ENCODE measurements at places on chromosomes 7 and 10. TPM values are rescaled to one million over a fixed set of nuclear protein-coding genes. Genes with fewer than 3 reads are reported as not detected.

- DNase-seq: no peak
These were observed 218.3 kb downstream of the CRPPA start for GRCh38 chr7:16203065-16203464.

- no peak for DNase-seq
These were observed 64.8 kb downstream of the PWWP2B start for GRCh38 chr10:132461683-132462231.

- no peak for DNase-seq
These were observed 5.1 kb upstream of the SH2D4B start for GRCh38 chr10:80532571-80532970.

- no peak for DNase-seq
These were observed 13.9 kb downstream of the TUBAL3 start for GRCh38 chr10:5390607-5391205.

DNA sequence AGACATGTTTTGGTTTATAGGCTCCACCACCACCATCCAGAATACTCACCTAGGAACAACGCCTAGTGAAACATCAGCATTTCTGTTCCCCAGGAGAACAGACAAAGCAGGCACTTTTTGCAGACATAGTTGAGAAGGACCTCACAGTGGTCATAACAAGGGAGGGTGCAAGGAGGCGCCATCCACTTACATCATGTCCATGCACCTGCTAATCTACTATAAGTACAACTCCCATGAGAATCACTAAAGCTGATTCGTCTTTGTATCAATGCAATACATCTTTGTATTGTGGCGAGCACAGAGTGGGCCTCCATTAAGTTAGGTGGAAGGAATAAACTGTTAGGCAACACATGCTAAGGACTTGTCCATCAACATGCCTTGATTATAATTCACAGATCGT, 207.1 kb downstream of the KCNMA1 start:
- DNase-seq: no peak

DNA sequence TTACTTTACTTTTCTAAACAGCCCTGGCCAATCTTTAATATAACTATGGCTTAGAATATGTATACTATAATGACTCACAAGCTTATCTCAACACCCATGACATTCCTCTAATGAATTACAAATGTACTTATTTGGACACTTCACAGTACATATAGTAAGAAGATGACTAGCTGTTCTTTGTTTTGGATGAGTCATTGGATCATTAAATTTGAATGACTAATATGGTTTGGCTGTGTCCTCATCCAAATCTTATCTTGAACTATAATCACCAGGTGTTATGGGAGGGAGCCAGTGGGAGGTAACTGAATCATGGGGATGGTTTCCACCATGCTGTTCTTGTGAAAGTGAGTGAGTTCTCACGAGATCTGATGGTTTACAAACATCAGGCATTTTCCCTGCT, 807.5 kb upstream of the SORCS1 start:
- DNase-seq: no peak

DNA sequence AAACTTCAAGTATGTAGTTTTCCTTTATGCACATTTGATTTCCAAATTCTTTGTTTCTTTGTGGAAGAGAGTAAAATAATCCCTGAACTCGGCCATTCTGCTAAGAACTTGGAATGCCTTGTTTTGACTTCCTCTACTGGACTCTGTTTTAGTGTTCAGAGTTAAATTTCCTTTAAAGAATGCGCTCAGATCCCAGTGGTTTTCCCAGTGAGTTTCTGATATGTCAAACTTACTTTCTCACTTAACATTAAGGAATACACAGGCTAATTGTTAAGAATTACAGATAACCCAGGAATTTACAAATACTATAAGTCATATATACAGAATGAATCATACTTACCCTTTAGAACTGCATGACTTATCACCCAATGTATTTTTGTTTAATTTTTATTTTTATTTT, 1067.6 kb upstream of the CELF2 start:
- DNase-seq: no peak

- DNase-seq: no peak
These were observed 50.7 kb upstream of the PRKG1 start for GRCh38 chr10:51023636-51024035.

Gene BMPR1A
- 8.8 TPM for total RNA-seq

Gene ITGA8
- total RNA-seq: not detected

Measured in CD4-positive, CD25-positive, alpha-beta regulatory T cell (primary cell).